CD4-positive, alpha-beta T cell treated with Interleukin-2 at 100 ng/mL for 4 hours (primary cell): ENCODE measurements at places on chromosomes 3 and 15.

- DNase-seq = no peak
Observed at GRCh38 chr15:90055182-90055581, 47.1 kb downstream of the IDH2 start.

DNA sequence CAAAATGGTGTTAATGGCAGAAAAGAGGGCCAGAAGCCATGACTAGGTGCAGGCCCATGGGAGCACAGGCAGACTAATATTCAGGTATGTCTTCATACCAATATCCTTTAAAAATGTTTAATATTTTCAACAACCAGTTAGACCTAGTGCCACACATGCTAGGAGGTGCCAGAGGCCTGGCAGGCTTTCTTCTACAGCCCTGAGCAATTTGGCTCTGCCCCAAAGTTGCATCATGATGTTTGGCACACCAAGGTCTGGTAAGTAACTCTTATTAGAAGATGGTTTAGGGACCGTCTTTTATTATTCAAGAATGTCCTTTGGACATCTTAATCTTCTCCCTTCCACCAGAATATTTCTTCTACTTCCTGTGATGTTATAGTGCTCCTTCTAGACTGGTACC is 34.8 kb downstream of the MITF start:
- DNase-seq = no peak

DNA sequence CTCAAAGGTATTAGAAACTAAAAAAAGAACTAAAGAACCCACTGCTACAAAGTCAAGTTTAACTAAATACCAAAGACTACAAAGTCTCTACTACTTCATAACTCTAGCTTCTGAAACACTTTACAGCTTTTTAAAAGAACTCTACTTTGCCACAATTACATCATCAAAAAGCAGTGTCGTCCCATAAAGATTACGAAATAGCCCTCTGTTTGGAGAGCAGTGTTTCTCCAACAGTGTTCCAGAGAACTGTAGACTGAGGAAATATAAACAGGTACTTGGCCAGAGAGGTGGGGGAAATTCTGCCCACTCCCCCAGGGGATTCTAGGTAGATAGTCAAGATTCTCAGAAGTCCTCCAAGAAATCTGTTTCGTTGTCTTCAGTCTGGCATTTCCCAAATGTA is 225.6 kb downstream of the PDZRN3 start:
- no peak for DNase-seq

DNA sequence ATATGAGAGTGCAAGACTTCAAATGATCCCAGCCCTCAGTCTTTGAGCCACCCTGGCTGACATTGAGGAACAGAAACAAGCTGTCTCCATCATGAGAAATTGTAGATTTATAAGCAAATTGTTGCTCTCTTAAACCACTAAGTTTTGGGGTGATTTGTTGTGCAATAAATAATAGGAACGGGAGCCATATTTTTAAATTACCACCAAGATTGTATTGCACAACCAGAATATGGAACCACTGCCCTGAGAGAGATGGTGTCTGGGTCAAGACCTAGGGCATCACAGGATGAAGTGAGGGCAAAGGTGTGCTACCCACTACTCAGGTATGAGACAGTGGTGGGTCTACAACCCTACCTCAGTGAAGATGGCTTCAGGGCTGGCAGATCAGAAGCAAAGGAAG is 2.3 kb upstream of the CFAP92 start:
- DNase-seq = no peak

DNA sequence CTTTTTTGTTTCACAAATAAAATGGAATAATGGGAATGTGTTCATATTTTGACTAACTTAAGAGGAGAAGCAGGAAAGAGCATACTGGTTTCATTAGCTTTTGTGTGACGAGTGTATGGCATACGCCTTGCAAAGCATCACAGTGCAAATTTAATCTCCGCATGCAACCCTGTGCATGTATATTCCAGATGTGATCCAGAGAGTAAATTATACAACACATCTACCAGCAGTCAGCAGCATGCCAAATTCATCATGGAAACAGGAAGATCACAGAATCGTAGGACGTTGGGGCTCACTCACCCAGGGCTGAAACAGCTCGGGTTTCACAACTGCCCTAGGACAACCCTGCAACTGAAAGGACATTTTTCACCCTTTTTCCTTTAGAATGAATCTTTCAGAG is 53.4 kb downstream of the ADAMTS9 start:
- DNase-seq = no peak

- no peak for DNase-seq
Observed at GRCh38 chr15:36884936-36885635, 215.3 kb downstream of the MEIS2 start.

GRCh38 chr3:60588806-60589205 is 662.4 kb downstream of the FHIT start:
- DNase-seq = no peak

- DNase-seq = no peak
Observed at GRCh38 chr15:61831505-61831921, 228.7 kb downstream of the VPS13C start.

GRCh38 chr15:78004919-78005634 is 72.4 kb downstream of the TBC1D2B start:
- no peak for DNase-seq

DNA sequence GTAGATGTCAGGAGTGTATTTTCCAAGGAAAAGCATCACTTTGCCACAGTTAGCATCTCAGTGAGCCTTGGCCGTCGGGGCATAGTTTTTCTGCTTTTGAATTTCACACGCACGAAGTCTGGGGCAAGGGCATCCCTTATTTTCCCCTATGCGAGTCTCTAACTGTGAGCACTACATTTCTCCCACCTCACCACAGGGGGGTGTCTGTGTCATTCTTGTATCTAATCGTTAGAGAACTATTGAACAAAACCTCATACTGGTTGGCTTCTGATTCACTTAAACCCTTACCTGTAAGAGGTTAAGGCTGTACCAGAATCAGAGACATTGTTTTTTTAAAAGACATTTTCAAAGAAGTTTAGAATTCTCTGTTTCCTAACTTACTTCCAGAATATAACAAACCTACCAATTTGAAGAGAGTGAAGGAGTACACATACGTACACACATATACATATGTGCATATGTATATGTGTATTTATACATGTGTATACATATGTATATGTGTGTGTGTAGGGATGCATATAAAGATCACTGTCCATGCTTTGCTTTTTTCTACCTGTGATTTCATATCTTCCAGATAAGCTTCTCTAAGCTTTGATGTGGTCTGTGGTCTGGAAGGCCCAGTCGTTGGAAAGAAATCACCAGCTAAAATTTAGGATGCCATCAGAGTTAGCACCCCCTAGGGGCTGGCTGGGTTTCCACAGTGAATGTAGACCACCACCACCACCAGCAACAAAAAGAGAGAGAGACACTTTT is 49.4 kb downstream of the MYZAP start:
- DNase-seq = no peak

DNA sequence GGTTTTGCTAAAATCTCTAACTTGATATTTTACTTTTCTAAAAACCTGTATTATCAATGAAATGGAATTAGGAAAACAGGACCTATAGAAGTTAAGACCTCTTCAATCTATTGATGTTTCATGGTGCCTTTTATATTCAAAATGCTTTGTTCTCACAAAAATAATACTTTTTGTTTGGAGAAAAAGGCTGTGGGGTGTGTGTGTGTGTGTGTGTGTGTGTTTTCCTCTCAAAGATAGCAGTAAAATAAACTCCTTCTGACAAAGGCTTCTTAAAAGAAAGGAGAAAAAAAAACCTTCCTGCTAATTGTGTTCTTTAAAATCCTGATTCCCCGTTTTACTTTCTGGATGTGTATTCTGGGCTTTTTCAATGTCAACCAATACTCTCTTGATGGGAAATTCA is 54.5 kb downstream of the RBM6 start:
- DNase-seq = no peak
